Dermis blood vessel endothelial cell (primary cell): ENCODE measurements at places on chromosomes 3 and 15. TPM values are rescaled to one million over a fixed set of nuclear protein-coding genes. Genes with fewer than 3 reads are reported as not detected.

Gene ARRDC4
- total RNA-seq: 1.7 and 3.1 TPM in 2 replicates

Gene TEX55
- total RNA-seq: not detected in 2 replicates

Gene CTDSPL
- 107 and 161 TPM in 2 replicates for total RNA-seq

Gene KIF7
- 0.85 and 1.2 TPM in 2 replicates for total RNA-seq

Gene SYNPR
- not detected in 2 replicates for total RNA-seq

Gene OR5H6
- not detected in 2 replicates for total RNA-seq

Gene GNAT1
- not detected in 2 replicates for total RNA-seq

Gene CCK
- not detected in 2 replicates for total RNA-seq

Gene LMAN1L
- total RNA-seq: not detected in 2 replicates

Gene SCAMP5
- 9.5 and 11.6 TPM in 2 replicates for total RNA-seq

Gene AGTR1
- total RNA-seq: under 0.01 TPM in 1 of 2 replicates, not detected in the other

Gene ZNF80
- not detected in 2 replicates for total RNA-seq

Gene AP4E1
- total RNA-seq: 12.3 and 14.4 TPM in 2 replicates

Gene FGD5
- 103 and 196 TPM in 2 replicates for total RNA-seq

Gene CEMIP
- 0.51 and 0.85 TPM in 2 replicates for total RNA-seq

Gene CLDN16
- total RNA-seq: 0.09 and 0.34 TPM in 2 replicates

Gene ATP10A
- total RNA-seq: 0.05 and 0.17 TPM in 2 replicates

Gene EFCAB12
- not detected in 2 replicates for total RNA-seq

Gene EPM2AIP1
- total RNA-seq: 14.2 and 15.7 TPM in 2 replicates

Gene FSTL1
- total RNA-seq: 524 and 719 TPM in 2 replicates

Gene TUSC7
- total RNA-seq: not detected in 2 replicates

Gene CDHR4
- total RNA-seq: not detected in 2 replicates

Gene AADACL2
- total RNA-seq: not detected in 2 replicates

Gene HTR3C
- total RNA-seq: 0.19 TPM in 1 of 2 replicates, not detected in the other

Gene NR1I2
- total RNA-seq: under 0.01 TPM in 1 of 2 replicates, not detected in the other

Gene AEN
- 58.9 and 73.0 TPM in 2 replicates for total RNA-seq

Gene SPSB4
- total RNA-seq: 0.05 TPM in 1 of 2 replicates, not detected in the other

Gene CCRL2
- total RNA-seq: 5.1 and 5.7 TPM in 2 replicates

Gene KIF23
- total RNA-seq: 13.8 and 55.1 TPM in 2 replicates

Gene FRMD5
- 1.5 and 3.4 TPM in 2 replicates for total RNA-seq

Gene KCNMB2
- not detected in 2 replicates for total RNA-seq

Gene CCDC80
- total RNA-seq: 8.5 and 24.3 TPM in 2 replicates

Gene ZNF501
- total RNA-seq: 4.2 and 5.4 TPM in 2 replicates

Gene ARPP21
- total RNA-seq: under 0.01 TPM in 1 of 2 replicates, not detected in the other

Gene GOLGA8J
- total RNA-seq: 0.17 TPM in 1 of 2 replicates, not detected in the other

Gene BDH1
- 4.4 and 7.2 TPM in 2 replicates for total RNA-seq

Gene EFCC1
- total RNA-seq: 5.9 and 12.1 TPM in 2 replicates

Gene TM4SF4
- not detected in 2 replicates for total RNA-seq

Gene GOLGA8G
- total RNA-seq: not detected in 2 replicates

Gene NRROS
- total RNA-seq: 13.4 and 16.8 TPM in 2 replicates

Gene CFAP100
- total RNA-seq: not detected in 2 replicates

Gene MANF
- 100 and 134 TPM in 2 replicates for total RNA-seq

Gene BTLA
- under 0.01 and 0.05 TPM in 2 replicates for total RNA-seq

Gene SLC12A8
- 0.34 and 0.70 TPM in 2 replicates for total RNA-seq

Gene ERC2
- 0.79 and 2.4 TPM in 2 replicates for total RNA-seq

Gene ERICH6
- not detected in 2 replicates for total RNA-seq

Gene ENTPD3
- total RNA-seq: under 0.01 and 0.09 TPM in 2 replicates

Gene CCDC39
- under 0.01 and 0.34 TPM in 2 replicates for total RNA-seq

Gene MUC13
- total RNA-seq: not detected in 2 replicates

Gene ASB14
- not detected in 2 replicates for total RNA-seq

Gene LEKR1
- total RNA-seq: 0.14 and 0.17 TPM in 2 replicates

Gene SATB1
- 12.1 and 20.1 TPM in 2 replicates for total RNA-seq

Gene DLL4
- 128 and 158 TPM in 2 replicates for total RNA-seq

Gene ISL2
- total RNA-seq: 0.56 and 1.2 TPM in 2 replicates

Gene FBXL2
- total RNA-seq: 23.1 and 25.4 TPM in 2 replicates

Gene SUCNR1
- total RNA-seq: under 0.01 TPM in 1 of 2 replicates, not detected in the other

Gene AHSG
- total RNA-seq: 0.05 TPM in 1 of 2 replicates, not detected in the other

Gene RBP2
- not detected in 2 replicates for total RNA-seq
